ENCODE measurements at places on chromosomes 5 and 9.

GRCh38 chr5:169652057-169652456 lies 15.0 kb downstream of the DOCK2 start:
- no peak for DNase-seq

DNA sequence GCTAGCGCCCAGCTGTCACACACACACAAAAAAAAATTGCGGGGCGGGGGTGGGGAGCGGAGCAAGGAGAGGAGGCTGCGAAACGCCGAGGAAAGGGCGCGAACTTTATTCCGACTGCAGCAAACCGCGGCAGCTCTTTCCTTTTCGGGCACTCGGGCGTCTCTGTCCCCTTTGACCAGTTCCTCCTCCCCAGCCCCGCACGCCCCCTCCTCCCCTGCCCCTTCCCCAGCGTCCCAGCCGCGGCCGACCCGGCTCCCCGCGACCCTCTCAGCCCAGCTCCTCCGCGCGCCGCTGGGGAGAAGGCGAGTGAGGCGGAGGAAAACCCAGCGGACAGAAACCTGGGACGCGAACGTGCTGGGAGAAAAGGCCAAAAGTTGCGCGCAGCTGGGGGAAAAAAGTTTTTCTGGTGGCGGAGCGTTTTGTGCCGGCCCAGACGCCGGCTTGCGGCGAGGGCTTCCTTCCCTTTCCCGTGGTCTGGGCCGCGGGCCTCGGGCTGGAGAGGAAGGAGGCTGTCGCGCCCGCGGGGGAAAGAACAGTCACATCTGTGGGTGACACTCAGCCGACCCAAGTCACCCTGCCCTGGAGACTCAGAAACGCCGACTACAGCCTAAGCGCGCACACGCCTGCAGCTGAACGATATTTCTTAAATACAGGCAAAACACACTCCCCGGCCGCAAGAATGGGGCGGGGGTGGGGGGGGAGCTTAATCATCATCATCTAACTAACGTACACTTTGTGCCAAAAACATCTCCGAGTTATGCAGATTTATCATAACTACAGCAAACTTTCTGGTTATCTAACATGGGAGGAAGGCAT lies 1.1 kb upstream of the BNC2 start:
- DNase-seq = no peak

- no peak for DNase-seq
Observed at GRCh38 chr5:141413540-141414069, 818 bp downstream of the PCDHGA10 start.

- no peak for DNase-seq
Observed at GRCh38 chr5:142115937-142116614, 7.5 kb downstream of the NDFIP1 start.

GRCh38 chr9:19410594-19410993 lies 1.8 kb downstream of the ACER2 start:
- DNase-seq = no peak

DNA sequence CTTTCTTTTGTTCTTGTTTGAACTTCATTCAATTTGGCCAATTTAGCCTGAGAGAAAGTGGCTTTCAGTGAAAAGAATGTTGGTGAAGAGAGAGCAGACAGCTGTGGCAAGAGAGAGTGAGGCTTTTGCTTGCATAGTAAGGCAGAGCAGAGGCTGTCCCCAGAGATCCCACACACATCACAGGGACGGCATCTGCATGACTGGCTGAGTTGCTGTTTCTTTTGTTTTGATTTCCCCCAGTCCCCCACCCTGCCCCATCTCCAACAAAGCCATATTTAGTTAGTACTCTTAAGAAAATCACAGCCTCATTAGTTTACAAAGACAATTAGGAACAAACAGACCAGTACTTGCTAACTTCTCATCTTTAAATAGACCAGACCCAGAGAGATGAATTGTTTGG lies 363.9 kb upstream of the SEMA6A start:
- DNase-seq = no peak

GRCh38 chr5:39076757-39077728 lies 2.8 kb upstream of the RICTOR start:
- DNase-seq = no peak

GRCh38 chr5:61019642-61020041 lies 74.6 kb downstream of the NDUFAF2 start:
- no peak for DNase-seq

- DNase-seq = no peak
Observed at GRCh38 chr9:33158843-33159776, 8.0 kb downstream of the B4GALT1 start.

GRCh38 chr9:125079931-125080330 lies 63.4 kb downstream of the SCAI start:
- no peak for DNase-seq

DNA sequence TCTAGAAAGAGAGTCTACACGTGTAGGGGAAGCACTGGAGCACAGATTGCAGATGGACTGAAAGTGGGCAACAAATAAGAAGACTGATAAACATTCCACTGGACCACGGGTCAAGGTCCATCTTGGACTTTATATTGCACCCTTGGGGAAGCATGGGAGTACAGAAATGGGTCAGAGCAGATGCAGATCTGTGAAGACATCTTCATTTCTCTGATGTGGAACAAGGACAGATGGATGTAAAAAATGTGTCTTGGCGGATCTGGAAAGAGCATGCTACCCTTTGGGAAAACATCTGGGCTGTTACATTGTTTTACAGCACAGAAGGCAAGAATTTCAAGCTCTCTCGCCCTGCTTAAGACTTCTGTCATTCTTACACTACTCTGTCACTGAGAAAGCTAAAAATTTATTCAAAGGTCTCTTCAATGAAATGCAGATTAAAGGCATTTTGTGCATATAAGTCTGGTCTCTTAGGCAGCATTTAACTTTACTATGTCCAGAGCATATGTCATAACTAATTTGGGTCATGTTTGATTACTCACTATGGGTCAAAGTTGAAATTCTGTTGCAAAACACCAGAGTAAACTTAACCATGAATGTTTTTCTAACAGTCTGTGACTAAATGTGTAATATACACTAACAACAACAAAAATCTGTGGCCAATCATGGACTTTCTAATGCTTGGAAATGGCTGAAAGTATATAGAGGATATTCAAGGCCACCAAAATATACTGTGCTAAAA lies 756.4 kb upstream of the DMAC1 start:
- no peak for DNase-seq

DNA sequence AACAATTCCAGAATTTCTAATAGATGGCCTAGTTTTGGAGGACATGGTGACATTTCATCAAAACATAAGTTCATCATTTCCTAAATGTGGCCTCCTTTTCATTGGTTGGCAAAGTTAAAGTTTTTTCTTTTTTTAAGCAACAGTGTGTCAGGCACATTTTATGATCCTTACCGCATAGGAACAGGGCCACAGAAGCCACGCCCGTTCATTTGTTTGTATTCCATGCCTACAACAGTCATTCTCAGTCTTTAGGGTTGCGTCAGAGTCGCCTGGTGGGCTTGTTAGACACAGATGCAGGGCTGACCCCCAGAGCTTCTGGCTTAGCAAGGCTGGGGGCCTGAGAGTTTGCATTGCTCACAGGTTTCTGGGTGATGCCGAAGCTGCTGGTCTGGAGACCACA lies 130.2 kb downstream of the HSD17B3 start:
- no peak for DNase-seq

- DNase-seq = no peak
Observed at GRCh38 chr9:98706651-98707165, 2.0 kb downstream of the GABBR2 start.

DNA sequence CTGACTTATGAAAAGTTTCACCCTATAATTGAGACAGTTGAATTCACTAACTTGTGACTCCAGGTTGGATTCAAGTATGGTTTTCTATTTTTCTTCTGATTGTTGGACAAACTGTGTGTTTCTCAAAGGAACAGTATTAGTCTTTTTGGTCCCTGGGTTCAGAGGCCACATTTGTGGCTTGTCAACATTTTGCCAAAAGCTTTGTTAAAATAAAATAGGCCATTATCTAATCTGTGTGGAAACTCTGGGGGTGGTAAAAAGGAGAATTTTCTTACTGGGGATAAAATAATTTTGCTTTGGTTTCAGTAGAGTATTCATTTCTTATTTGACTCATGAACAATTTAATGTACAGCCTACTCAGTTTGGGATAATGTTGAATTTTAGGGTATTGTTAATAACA lies 166.3 kb downstream of the TMEM167A start:
- no peak for DNase-seq

- DNase-seq = no peak
Observed at GRCh38 chr9:19375538-19375937, 4.5 kb downstream of the RPS6 start.
